ENCODE measurements at places on chromosomes 4 and X. TPM values are rescaled to one million over a fixed set of nuclear protein-coding genes. Genes with fewer than 3 reads are reported as not detected.

The ATP8A1 gene
- total RNA-seq: 0.83 TPM

The SOX3 gene
- total RNA-seq: not detected

The MAP9 gene
- 6.6 TPM for total RNA-seq

DNA sequence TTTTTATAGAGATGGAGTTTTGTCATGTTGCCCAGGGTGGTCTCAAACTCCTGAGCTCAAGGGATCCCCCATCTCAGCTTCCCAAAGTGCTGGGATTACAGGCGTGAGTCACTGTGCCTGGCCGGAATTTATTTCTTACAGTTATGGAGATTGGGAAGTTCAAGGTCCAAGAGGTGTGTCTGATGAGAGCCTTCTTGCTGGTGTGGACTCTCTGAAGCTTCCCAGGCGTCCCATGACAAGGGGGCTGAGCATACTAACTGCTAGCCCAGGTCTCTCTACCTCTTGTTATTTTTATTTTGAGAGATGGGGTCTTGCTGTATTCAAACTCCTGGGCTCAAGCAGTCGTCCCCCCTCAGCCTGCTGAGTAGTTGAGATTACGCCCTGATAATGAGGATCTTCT lies 2.9 kb upstream of the NSD2 start:
- DNase-seq: no peak
- no peak overlapping the region for H3K4me3 ChIP-seq
- peaks cover 7% of the 10 kb centered on the region for H3K4me1 ChIP-seq

DNA sequence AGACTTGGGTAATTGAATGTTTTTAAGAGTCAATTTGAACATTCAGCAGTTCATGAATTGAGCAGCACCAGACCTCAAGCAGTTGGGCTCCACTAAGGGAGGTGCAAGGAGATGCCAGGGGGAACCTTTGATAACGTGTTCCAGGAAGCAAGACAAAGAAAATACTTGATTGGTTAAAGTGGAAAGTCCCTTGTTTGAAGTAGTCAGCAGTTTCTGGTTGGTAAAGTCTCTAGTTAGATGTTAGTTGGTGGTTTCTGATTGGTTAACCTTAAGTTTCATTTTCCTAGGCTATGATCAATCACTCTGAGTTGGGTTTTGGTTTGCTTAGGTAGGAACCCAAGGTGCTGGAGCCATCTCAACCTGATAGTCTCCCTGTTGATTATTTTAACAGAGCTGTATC lies 4.0 kb downstream of the HERC6 start:
- H3K27me3 ChIP-seq: peaks cover 2% of the 10 kb centered on the region
- no peak for DNase-seq
- H3K27ac ChIP-seq: no peak overlapping the region
- no peaks in the 10 kb centered on the region for H3K4me1 ChIP-seq
- H3K36me3 ChIP-seq: no peaks in the 10 kb centered on the region
- no peak overlapping the region for H3K4me3 ChIP-seq
